ENCODE measurements at places on chromosomes 7 and 10. TPM values are rescaled to one million over a fixed set of nuclear protein-coding genes. Genes with fewer than 3 reads are reported as not detected.

Gene ARHGAP22
- 1.3 TPM for total RNA-seq

Gene GGCT
- total RNA-seq: 16.9 TPM

Gene OPN4
- total RNA-seq: 0.17 TPM

Gene CARD11
- total RNA-seq: 0.84 TPM

- no peak overlapping the region for H3K4me3 ChIP-seq
- H3K27ac ChIP-seq: no peak overlapping the region
- no peaks in the 10 kb centered on the region for H3K36me3 ChIP-seq
- no peaks in the 10 kb centered on the region for H3K4me1 ChIP-seq
- peaks cover 13% of the 10 kb centered on the region for H3K27me3 ChIP-seq
These were observed 26.6 kb downstream of the INSIG1 start for GRCh38 chr7:155324012-155324917.

- no peaks in the 10 kb centered on the region for H3K36me3 ChIP-seq
These were observed 53.4 kb downstream of the CFAP46 start for GRCh38 chr10:132888898-132889490.

DNA sequence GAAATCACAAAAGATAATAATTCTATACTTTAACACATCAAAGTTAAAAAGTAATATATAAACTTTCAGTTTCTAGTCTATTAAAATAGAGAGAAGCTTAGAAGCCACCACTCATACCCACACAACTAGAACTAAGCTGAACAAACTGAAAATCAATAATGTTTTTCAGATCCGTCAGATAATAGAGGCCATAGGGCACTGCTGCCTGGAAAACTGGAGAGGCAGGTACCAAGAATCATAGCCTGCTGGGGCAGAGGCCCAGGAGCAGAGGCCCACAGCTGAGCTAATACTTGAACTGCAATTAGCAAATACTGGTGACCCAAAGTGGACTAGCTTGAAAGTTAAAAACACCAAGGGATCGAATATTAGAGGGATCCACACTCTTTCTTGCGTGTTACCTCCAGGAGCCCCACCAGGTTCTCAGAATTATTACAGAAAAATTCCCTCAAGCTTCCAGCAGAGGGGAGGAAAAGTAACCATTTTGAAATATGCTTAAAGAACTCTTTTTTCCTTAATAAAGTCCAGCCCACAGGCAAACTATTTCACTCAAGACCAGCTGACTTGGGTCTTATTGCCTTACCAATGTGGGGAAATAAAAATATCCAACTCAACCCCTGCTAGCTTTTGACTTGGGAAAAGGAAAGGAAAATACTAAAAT is 774.1 kb upstream of the IGFBP3 start:
- H3K27ac ChIP-seq: no peak overlapping the region
- no peaks in the 10 kb centered on the region for H3K4me1 ChIP-seq
- no peaks in the 10 kb centered on the region for H3K36me3 ChIP-seq

DNA sequence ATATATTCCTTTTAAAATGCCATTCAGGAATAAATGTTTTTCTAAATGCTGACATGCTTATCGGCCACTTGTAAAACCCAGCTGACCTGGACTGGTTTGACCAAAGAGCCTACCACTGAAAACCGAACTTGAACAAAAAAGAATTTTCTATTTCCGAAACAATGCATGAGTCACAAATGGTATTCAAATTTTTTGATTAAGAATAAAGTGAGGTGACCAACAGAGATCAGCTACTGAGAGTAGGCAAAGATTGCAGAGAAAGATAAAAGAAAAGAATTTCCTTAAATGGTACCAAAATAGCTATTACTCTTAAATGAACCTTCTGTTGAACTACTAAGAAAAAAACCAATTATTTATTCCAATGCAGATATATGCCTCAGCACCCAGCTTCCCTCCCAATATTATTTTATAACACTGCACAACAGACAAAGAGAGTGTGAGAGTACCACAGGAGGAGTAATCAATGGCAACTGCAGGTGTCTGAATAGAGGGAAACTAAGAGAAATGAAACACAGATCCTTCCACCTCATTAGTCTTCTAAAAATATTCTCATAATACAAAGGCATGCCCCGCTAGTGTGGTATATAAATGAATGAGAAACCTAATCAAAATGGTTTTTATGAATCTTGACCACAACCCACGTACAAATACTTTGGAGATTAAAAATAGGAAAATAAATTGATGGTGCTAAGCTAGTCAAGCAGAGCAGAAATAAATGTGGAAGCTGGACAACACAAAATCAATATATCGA is 20.1 kb downstream of the OSBPL3 start:
- no peak for DNase-seq
- H3K27ac ChIP-seq: no peak overlapping the region
- H3K36me3 ChIP-seq: no peaks in the 10 kb centered on the region
- no peak overlapping the region for H3K4me3 ChIP-seq
- no peaks in the 10 kb centered on the region for H3K4me1 ChIP-seq
- no peaks in the 10 kb centered on the region for H3K27me3 ChIP-seq

Data from psoas muscle (tissue), 8 donors.